ENCODE measurements at places on chromosomes 12 and 14.

- DNase-seq = no peak
These were observed 117.6 kb downstream of the SLC35F4 start for GRCh38 chr14:57748279-57748678.

- peak; percentile 22 for DNase-seq
These were observed 24.9 kb downstream of the SLC6A12 start for GRCh38 chr12:188910-189621.

- DNase-seq = no peak
These were observed 151.8 kb upstream of the PRMT8 start for GRCh38 chr12:3339221-3339620.

DNA sequence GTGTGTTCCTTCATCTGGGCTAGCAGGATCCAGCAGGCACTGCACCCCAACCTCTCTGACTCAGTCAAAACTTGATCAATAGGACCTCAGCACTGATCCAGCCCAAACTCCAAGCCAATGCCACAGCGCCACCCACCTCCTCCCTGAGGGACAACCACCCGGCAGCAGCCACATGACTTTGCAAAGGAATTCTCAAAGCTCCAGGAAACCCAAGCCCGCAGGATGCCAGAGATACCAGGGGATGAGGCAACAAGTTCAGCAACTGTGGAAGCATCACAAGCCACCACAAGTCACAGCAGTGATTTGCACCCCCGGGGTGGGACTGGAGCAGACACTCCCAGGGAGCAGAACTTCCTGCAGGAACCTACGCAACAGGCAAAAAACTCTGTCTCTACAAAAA is 37.3 kb downstream of the ACTN1 start:
- no peak for DNase-seq

DNA sequence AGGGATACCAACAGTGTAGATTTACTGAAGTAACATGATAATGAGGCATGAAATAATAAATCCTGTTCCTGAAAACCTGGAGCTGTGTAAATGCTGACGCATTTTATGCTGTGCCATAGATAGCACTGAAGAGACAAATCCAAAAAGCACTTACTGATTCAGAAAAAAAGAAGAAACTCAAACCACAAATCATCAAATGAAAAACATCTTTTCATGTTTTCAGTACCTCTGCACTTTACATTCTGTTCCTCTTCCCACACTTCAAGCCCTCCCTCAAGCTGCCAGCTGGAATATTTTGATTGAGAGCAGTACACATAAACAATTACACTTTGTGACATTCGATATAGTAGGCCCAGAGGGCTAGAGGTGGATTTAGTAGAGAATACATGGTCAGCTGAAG is 362.3 kb downstream of the NAV3 start:
- DNase-seq = no peak

DNA sequence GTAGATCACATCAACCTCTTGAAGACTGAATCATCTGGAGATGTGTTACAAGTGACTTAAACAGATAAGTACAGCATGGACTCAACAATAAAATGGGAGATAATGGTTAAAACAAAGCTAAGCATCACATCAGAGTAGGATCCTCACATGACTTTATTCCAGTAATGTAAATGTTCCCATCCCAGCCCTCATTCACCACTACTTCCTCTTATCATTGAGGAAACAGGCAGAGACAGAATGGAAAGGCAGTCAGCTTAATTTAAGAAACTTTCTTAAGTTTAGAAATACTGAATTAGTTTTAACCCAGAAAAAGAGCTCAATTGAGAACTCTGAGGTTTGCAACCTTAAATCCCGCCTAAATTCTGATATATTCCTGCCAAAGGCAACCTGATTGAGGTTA is 1.2 kb upstream of the ALG10 start:
- no peak for DNase-seq

GRCh38 chr12:78431931-78432330 is 432.6 kb upstream of the SYT1 start:
- no peak for DNase-seq

DNA sequence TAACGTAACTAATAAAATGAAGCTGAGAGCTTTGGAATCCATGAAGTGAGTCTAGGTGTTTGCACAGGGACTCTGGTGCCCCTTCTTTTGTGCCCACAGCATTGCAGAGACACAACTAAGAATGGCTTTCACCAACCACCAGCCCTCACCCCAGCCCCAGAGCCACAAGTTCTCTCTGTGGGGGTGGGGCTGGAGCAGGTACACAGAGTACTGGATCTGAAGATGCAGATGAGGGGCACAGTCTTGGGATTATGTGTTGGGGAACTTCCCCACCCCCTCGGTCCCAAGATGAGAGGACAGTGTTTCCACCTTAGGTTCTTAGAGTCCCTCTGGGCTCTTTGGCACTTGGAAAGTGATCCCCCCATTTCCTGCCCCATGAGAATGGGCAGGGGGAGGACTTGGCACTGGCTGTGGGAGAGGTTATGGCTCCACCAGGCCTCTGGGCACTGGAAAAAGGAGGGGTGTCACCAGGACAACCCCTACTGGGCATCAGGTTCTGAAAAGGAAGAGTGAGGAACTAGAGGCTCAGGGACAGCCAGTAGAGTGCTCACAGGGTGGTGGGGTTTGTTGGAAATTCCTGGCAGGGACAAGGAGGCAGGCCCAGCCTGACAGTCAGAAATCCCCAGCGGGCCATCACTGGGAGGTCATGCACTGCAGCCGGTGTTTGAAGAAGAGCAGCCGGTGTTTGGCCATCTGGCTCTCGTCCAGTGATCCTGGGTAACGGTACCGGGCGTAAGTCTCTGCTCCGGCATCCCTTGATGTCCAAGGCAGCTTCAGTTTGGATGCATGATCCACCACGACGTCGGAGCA is 6.7 kb downstream of the B4GALNT1 start:
- DNase-seq = no peak

DNA sequence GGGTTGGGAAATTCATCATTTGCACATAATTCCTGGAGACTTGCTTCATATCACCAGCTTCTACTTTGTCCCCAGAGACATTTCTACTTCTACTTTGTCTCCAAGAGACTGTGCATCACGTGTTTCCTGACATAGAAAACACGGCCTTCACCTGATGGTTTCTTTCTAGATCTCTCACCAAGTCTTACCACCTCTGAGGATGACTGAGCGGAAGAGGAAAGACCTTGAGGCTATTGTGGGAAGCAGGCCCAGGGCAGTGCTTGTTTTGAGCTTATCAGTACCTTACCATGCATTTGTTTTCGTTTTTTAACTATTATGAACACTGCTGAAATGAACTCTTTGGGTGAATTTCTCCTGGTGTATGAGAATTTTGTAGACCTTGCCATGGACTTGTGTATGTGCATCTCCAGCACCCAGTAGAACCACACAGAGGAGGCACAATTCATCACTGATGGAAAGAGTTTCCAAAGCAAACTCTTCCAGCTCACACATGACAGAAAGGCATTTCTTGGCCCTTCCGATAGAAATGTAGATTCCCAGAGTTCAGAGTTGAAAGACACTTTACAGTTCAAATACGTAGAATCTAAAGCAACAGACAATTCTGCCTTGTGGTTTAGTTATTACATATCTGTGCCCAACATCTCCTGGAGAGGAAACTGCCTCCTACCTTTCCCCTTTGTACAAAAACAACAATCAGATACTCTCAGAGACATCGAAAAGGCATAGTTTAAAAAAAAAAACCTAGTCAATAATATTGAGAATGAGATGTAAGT is 434.7 kb downstream of the FUT8 start:
- DNase-seq = no peak

DNA sequence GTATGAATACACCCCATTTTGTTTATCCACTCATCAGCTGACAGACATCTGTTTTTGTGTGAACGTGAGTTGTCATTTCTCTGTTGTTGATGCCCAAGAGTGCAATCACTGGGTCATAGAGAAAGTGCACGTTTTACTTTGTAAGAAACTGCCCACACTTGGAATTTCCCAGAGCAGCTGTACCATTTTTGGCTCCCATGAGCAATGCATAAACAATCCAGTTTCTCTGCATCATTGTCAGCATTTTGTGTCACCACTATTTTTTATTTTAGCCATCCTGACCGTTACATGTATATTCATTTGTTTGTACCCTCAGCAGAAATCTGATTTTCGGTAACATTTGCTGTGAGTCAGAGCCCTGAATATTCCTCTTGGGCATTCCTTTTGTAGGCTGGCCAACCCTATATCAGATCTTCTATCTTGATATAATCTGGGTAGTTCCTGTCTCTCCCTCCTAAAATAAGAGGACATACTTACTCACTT is 62.7 kb downstream of the RBM19 start:
- DNase-seq = no peak

DNA sequence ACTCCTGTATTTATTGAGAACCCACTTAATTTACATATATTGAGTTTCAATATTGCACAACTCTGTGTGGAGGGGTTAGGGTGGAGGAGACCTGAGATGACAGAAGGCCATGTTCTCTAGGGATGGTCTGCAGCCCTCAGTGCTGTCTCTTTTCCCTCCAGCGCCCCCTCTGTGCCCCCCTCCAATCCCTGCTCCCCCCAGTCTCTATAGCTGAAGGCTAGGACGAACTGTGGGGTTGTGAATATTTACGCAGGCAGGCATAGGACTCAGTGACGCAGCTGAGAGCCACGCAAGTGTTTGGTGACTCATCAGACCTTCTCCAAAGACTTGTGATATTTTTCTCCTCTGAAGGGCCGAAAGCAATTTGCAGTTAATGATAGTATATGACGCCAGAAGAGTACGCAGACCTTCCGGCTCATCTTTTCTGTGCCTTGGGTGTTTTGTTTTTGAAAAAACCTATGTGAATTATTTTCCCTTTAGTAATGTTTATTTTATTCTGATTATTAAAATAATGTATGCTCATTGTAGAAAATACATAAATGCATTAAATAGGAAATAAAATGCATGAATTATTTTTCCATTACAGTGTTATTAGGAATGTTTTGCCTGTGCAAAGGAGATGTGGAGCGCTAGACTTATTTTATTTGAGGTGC is 85.3 kb downstream of the SLC25A47 start:
- DNase-seq = no peak

GRCh38 chr12:45425426-45425825 is 209.5 kb downstream of the ANO6 start:
- DNase-seq = no peak

GRCh38 chr14:39396448-39396847 is 35.8 kb downstream of the FBXO33 start:
- no peak for DNase-seq

GRCh38 chr12:65121049-65121955 is at the start of gene WIF1:
Gene WIF1 (minus strand): TSS chr12:65121305. CDS start chr12:65121191, 114 bp downstream.
- peak; percentile 8 for DNase-seq

DNA sequence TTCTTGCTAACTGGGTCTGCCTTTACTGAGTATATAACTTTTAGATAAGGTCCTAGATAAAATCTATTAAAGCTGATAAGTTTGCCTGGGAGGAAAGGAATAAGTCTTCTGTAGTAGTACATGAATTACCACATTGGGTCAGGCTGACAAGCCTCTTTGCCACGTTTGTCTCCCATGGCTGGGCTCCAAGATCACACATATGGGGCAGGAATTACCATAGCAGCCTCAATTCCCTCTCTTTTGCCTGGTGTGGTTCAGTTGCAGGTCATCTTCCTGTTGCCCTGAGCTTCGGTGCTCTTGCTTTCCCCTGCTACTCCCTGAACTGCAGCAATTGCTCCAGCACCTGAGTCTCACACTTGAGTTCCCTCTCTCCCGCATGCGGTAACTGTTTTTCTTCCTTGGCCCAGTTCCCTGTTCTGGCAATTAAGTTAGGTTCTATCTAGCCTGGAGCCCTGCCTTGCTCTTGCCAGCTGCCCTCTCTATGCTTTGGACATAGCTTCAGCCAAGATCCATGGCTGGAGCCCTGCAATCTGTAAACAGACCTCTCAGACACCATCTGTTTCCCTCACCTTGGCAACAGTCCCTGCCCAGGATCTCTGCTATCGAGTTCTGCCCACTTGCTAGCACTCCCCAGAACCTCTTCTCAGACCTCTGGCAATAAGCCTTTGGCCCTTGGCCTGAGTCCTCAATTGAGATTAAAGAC is 5.8 kb upstream of the GLT8D2 start:
- DNase-seq = no peak

DNA sequence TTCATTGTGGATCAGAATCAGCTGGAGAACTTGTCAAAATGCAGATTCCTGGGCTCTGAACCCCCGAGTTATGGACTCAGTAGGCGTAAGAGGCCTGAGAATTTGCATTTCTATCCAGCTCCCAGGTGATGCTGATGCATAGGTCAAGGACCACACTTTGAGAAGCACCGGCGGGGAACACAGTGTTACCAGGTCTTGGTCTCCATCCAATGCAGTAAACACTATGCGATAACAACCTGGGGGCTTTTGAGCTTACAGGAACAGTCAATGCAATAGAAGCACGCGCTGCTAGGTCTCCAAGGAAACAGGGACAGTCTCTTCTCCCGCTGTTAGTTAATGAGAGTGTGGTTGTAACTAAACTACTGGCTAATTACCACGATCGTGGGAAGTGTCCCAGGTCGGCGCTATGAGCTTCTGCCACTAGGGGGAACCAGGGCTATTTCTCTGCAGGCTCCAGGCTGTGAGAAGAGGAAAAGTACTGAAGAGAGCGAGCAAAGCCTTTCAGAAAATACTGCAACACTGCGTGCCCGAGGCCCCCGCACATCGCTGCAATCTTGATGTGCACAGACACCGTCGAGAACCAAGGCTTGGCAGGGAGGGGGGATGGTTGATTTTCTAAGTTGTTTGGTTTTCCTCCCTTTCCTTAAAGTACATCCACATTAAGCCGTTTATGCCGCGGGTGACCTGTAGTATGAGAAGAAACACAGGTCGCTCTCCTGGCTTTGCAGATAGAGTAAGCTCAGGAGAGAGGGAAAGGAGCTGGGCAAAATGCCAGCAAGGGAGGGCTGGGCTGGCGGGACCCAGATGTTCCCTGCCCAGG is 52.0 kb upstream of the KCNA1 start:
- DNase-seq = peak; percentile 62

DNA sequence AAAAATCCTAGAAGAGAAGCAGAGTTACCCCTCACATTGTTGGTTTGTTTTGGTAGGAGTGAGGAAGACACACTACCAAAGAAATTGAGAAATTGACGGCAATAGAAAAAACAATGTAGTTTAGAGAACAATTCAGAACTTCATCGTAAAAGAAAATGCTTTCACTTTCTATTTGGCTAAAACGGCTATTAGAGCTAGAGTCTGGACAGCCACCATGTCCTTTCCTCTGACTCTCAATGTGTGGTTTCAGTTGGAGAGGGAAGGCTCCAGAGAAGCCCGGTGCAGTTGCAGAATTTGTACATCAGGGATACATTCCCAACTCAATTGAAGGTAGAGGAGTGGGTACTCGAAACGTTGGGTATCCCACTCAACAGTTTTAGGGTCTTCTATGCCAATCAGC is 535.3 kb downstream of the GALC start:
- no peak for DNase-seq
